NCI-H1694 (cell line): ENCODE measurements at places on chromosomes 4 and X.

GRCh38 chrX:626745-627509 lies 3.7 kb upstream of the SHOX start:
- no peak for DNase-seq

- DNase-seq = no peak
Observed at GRCh38 chr4:73860917-73861316, 7.8 kb downstream of the PF4V1 start.

- DNase-seq = no peak
Observed at GRCh38 chrX:43835559-43835958, 46.7 kb downstream of the MAOB start.

GRCh38 chrX:147565237-147565636 lies 346.5 kb upstream of the FMR1 start:
- DNase-seq = no peak

DNA sequence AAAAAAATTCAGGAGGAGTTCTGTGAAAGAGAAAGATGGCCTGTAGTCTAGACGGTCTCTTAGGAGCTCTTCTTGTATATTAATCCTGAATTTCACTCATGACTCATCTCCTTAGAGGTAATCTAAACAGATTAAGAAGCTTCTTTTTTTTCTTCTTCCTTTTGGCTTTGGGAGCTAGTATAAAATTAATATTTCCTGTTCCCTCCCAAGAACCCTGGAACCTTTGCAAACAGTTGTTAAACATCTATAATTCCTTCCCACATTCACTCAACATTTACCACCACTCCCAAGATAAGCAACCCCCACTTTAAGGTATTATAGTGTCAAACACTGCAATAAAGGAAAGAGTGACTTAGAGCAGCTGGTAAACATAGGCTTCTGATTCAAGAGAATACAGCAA lies 146.4 kb upstream of the EDNRA start:
- DNase-seq = no peak

GRCh38 chr4:182600093-182600492 lies 317.1 kb downstream of the DCTD start:
- peak; percentile 66 for DNase-seq

DNA sequence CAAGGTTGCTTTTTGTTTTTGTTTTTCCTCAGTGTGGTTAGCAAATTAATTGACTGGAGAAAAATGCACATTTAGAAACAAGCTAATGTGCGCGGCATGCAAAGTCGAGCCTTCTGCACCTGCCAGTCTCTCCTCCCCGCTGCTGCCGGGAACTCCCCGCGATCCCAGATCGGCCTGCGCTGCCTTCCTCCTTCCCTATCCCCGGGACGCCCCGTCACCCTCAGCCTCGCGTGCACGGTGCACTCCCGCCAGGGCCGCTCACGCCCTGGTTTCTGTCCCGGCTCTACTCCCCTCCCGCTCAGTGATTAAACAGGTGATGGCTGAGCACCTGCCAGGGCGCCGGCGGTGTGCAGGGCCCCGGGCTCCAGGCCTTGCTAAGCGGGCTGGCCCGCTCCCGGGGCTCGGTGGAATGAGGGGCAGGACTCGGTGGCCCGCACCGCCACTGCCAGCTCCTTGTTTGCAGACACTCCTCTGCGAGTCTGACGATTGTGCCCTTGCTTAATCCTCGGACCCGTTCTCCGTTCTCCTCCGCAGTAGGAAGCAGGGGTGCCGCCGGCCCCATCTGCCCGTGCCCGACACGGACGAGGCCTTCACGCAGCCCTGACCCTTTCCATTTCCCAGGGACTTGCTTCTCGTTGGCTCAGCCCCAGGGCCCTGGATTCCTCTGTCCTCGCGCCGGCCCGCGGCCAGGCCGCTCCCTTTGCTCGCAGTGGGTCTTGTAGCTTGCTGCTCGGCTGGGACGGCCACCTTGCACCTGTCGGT lies 143.4 kb downstream of the TRIML1 start:
- DNase-seq = no peak
